Daoy (cell line): ENCODE measurements at places on chromosomes 1 and 21. TPM values are rescaled to one million over a fixed set of nuclear protein-coding genes. Genes with fewer than 3 reads are reported as not detected.

AUNIP gene
- 9.4 and 20.4 TPM in 2 replicates for total RNA-seq

IL19 gene
- not detected in 2 replicates for total RNA-seq

TSACC gene
- total RNA-seq, result 2.4 TPM in 1 of 2 replicates, not detected in the other

TNFSF4 gene
- 2.7 and 4.5 TPM in 2 replicates for total RNA-seq

AVPR1B gene
- not detected in 2 replicates for total RNA-seq

PLXNA2 gene
- 3.1 and 3.3 TPM in 2 replicates for total RNA-seq

TAL1 gene
- total RNA-seq, result 0.23 and 0.60 TPM in 2 replicates

FCMR gene
- 0.23 TPM in 1 of 2 replicates, not detected in the other for total RNA-seq

ITLN2 gene
- total RNA-seq, result not detected in 2 replicates

ARHGAP29 gene
- total RNA-seq, result 54.6 and 54.9 TPM in 2 replicates

- DNase-seq, result no peak
These were observed 248.2 kb upstream of the SGIP1 start for GRCh38 chr1:66285618-66286270.

GRCh38 chr1:14827870-14828269, 229.4 kb downstream of the KAZN start:
- no peak for DNase-seq

- DNase-seq, result no peak
These were observed 96.3 kb downstream of the BCAR3 start for GRCh38 chr1:93585059-93585966.

GRCh38 chr1:244010703-244011123, 40.4 kb upstream of the ZBTB18 start:
- DNase-seq, result no peak

DNA sequence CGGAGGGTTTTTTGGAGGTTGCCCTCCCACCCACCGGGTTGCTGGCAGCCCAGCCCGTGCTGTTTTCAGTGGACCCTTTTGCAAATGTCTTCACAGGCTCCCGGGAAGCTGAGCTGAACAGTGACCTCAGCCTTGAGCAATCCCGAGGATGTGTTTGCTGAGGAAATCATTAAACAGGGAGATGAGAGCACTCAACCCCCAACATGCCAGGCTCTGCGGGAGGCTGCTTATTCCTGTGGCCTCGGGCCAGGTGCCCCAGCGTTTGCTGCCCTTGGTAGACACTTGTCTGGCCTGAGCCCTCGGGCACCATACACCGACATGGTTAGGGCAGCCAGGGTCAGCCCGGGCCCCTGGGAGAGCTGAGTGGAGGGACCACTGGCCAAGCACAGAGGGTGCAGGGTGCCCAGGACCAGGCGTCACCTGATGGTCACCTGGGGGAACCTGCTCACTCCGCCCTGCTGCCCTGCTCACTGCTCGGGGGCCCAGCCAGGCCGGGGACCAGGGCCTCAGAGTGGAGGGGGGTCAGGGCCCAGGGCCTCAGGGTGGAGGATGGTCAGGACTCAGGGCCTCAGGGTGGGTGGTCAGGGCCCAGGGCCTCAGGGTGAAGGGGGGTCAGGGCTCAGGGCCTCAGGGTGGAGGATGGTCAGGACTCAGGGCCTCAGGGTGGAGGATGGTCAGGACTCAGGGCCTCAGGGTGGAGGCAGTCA, 42.5 kb upstream of the POFUT2 start:
- peak; percentile 94 for DNase-seq

DNA sequence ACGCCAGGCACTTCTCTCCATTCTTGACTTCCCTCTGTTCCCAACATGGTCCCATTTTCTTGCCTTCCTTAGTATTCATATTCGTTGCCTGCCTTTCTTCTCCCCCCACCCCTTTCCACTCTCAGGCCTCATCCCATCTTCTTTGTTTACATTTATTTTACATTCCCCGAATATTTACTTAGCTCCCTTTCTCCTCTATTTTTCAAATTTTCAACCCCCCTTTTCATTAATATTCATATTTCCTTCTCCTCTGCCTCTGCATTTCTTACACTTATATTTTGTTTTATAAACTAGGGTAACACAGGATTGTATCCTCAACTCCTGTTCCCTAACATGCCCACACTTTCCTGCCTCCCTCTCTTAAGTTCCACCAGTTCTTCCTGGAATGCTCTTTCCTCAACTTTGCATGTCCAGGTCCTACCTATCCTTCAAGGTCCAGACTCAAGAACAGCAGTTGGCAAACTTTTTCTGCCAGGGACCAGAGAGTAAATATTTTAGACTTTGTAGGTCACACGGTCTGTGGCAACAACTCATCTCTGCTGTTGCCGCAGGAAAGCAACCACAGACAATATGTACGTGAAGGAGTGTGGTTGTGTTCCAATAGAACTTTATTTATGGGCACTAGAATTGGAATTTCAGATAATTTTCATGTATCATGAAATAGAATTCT, 29.8 kb upstream of the A3GALT2 start:
- DNase-seq, result no peak

GRCh38 chr1:226054519-226055327, 7.8 kb upstream of the H3-3A start:
- peak; percentile 9 for DNase-seq

- DNase-seq, result peak; percentile 31
These were observed 61.1 kb downstream of the FMN2 start for GRCh38 chr1:240152611-240153297.

GRCh38 chr1:40030528-40031135, 9.9 kb upstream of the CAP1 start:
- peak; percentile 47 for DNase-seq

- no peak for DNase-seq
These were observed 11.4 kb downstream of the DEPDC1 start for GRCh38 chr1:68485431-68486022.

DNA sequence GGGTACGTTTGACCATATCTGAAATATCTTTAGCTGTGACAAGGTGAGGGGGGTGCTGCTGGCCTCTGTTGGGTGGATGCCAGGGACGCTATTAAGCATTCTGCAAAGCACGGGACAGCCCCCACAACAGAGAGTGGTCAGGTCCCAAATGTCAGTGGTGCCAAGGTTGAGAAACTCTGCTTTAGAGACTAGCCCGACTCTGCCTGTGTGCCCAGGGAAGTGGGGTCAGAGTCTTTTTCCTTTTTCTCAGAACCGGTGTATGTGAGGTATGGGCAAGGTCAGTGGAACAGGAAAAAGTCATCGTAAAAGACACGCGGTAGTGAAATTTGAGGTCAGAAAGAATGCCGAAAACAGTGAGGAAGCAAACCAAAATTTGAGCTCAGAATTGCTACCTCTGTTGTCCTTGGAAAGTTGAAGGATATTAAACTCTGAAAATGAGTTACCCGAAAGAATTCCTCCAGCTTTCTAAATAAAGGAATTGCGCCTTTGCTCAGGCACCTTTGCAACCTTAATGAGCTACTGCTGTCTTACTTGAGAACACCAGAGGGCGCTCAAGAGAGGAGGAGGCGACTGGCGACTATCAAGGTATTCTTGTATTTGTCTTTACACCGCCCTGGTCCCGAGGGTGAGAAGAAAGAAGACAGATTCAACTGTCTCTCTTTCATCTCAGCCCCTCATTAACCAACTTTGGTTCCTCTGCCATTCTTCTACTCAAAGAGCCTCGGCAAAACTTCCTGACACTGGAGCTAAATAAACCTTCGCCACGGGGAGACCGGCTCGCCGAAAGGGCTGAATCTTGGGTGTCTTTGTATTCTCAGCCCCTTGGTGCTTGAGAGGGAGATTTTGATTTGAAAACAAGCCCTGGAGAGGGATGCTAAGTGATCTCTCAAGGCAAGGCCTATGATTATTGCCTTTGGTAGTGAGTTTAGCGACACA, 85.4 kb upstream of the OLIG2 start:
- DNase-seq, result peak; percentile 71

GRCh38 chr1:222953585-222953984, 138.7 kb downstream of the DISP1 start:
- DNase-seq, result no peak

GRCh38 chr1:48524892-48525467, 53.0 kb upstream of the SPATA6 start:
- DNase-seq, result no peak

- peak; percentile 17 for DNase-seq
These were observed 24.2 kb upstream of the PHTF1 start for GRCh38 chr1:113783254-113784103.

GRCh38 chr1:210214573-210215409, 17.8 kb upstream of the SERTAD4 start:
- DNase-seq, result no peak

DNA sequence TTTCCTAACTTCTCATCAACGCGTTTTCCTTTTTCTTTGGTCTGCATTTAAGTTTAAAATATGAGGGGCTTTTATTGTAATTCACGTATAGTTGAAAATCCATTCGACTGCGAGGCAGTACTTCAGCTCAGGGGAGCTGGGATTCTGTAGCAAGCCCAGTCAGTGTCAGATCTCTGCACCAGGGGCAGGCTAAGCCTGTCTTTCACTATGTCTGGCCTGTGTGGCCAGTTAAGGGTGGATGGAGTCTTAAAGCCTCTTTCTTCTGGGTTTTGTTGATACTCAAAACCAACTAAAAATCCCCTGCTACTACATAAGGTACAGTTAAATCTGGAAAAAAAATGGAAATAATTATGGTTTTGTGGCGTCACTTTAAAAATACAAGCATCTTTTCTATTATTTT, 124.7 kb downstream of the TYW3 start:
- no peak for DNase-seq

GRCh38 chr1:164756741-164757140, 197.8 kb downstream of the PBX1 start:
- DNase-seq, result no peak

- no peak for DNase-seq
These were observed 38.4 kb upstream of the RBM34 start for GRCh38 chr1:235199441-235199840.

DNA sequence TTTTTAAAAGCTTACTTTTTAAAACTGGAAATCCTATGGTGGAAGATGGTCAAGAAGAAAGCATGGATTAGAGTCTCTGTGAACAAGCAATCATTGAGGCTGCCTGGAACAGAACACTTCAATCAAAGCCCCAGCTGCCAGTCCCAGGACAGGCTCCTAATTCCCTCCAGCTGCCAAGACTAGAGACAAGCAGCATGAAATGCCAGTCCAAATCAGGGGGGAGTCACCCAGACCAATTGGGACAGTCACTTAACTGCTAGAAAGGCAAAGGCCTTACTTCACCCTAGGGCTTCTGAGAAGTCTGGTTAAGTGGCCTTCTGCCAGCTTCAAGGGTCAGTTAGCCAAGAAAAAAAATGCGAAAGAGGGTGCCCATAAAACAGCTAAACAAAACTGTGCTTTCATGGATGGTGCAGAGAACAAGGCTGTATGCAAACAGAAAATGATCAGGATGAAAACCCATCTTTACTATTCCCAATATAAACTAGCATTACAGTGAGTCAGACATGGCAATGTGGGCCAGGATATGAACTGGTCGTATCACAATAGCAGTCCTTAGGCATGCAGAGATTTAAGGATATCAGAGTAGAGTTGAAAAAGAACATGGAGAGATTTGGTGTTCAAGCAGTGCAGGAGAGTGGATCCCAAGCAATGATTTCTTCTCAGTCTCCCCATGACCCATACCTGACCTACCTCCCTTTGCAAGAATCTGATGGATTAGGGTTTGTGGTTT, 31.0 kb upstream of the MAN1A2 start:
- no peak for DNase-seq

DNA sequence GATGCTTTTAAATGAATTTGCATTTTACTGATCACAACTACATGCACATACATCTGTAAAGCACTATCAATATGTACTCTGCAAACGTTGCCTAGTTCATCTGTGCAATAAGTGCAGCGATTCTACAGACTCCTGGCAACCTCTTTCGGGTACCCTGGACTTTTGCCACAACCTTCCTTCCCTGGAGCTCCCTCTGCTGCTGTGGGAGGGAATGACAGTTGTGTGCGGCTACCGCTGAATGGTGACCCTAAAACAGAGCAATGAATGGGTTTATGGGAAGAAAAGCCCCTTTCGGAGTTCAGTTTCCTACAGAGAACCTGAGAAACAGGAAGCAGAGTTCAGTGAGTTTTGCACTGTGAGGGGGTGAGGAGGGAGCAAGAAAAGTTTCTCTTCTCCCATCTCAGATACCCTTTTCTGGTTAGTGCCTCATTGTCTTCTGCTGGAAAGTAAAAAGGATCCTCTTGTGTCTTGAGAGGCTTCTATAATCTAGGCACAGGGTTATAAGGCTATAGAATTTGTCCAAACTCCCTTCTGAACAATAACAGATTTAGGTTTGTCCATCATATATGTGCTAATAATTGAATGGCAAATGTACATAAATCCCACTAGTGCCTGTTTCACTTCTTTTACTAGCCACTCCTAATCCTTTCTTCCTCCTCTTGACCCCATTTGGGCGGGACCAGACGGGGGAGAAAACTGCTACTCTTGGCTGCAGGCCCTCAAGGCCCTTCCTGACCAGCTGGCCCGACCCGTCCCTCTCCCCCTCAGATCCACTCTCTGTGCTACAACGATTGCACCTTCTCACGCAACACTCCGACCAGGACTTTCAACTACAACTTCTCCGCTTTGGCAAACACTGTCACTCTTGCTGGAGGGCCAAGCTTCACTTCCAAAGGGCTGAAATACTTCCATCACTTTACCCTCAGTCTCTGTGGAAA, 19.8 kb upstream of the SARS1 start:
- DNase-seq, result peak; percentile 51

DNA sequence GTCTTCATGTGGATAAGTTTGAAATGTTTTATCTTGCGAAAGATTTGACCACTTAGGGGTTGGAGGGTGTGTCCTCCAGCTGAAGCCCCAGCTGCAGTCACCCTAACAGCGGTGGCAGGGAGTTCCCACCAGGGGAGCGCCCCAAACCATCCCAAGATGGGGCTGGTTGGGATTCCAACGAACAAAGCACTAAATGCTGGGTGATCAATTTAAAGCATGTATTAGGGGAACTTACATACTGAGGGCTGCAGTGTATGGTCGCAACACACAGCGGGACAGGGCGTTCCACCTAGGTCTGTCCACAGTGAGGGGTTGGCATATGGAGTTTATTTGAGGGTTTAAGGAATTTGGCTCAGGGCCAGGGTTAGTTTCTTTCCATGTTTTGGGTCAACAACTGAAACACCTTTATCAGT, 26.3 kb downstream of the SLC37A1 start:
- peak; percentile 27 for DNase-seq

DNA sequence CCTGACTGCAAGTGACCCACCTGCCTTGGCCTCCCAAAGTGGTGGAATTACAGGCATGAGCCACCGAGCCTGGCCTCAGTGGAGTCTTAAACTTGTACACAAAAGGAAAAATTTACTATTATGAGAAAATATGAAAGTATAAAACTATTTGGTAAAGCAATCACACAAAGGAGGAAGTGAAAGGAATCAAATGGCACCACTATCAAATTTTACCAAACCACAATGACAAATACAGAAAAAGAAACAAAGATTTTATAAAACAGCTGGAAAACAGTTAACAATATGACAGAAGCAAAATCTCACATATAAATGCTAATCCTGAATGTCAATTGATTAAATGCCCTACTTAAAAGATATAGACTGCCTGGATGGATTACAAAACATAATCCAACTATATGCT, 42.1 kb upstream of the NEGR1 start:
- DNase-seq, result no peak

- DNase-seq, result no peak
These were observed 107.6 kb downstream of the FASLG start for GRCh38 chr1:172766462-172766861.

GRCh38 chr1:56079391-56079790, 500.0 kb downstream of the PLPP3 start:
- no peak for DNase-seq

- peak; percentile 17 for DNase-seq
These were observed 491 bp upstream of the RAP1A start for GRCh38 chr1:111618961-111619634.
